ENCODE measurements at places on chromosomes 7 and 10.

- DNase-seq = no peak
Observed at GRCh38 chr10:128125416-128125943, 743 bp downstream of the MKI67 start.

GRCh38 chr7:150753239-150753638 is 16.0 kb downstream of the GIMAP5 start:
- DNase-seq = no peak

DNA sequence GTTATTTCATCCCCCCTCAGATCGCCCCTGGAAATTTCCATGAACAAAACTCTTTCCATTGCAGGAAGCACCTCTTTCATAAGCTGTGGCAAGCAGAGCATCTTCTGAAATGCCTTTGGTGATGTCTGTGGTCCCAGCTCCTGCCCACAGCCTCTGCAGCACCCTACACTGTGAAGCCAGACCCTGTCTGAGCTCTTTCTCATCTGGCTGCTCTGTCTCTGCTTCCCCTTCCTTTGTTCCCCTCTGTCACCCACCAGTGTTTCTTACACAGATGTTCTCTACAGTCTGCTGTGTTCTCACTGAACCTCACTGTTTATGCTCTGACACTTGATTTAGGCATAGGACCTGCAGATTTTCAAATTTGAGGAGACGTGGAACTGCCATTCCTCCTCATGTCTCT is 1.9 kb upstream of the TAS2R39 start:
- DNase-seq = no peak

GRCh38 chr7:110831419-110831818 is 259.5 kb upstream of the LRRN3 start:
- DNase-seq = no peak
